Sigmoid colon (tissue), 7 donors: ENCODE measurements at places on chromosomes 7 and 10.

DNA sequence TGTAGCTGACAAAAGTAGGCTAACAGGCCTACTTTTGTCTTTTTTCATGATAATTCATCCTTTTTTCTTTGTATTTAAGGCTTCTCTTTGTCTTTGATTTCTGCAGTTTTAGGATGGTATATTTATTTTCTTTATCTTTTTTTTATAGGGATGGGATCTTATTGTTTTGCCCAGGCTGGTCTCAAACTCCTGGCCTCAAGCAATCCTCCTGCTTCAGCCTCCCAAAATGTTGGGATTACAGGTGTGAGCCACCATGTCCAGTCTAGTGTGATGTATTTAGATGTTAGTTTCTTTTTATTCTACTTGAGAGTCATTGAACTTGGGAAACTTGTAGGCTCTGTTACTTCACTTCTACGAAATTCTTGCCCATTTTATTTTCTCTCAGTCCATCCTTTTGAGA lies 35.4 kb downstream of the TRIM24 start:
- no peak for DNase-seq

DNA sequence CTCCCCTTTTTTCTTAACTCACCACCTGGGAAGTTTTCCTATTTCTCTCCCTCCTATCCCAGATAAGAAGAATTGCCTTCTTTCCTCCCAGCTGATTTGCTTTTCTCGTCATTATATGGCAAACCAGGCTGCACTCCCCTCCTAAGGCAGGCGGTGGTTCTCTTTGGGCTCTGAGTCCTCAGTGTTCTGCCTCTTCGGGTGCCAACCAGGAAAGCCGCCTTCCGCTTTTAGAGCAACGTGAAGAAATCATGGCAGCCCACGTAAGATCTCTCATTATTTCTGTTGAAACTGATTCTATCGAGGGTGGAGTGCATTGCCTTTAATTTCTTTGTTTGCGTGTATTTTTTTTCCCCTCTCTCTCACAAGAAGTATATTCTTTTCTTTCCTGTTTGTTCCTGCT lies 141.9 kb downstream of the CUX1 start:
- DNase-seq: no peak

- DNase-seq: no peak
Measured at GRCh38 chr7:137957887-137958286, 44.0 kb downstream of the CREB3L2 start.

- DNase-seq: no peak
Measured at GRCh38 chr10:49606981-49607535, 3.1 kb upstream of the SLC18A3 start.
